ENCODE measurements at places on chromosomes 1 and 21.

DNA sequence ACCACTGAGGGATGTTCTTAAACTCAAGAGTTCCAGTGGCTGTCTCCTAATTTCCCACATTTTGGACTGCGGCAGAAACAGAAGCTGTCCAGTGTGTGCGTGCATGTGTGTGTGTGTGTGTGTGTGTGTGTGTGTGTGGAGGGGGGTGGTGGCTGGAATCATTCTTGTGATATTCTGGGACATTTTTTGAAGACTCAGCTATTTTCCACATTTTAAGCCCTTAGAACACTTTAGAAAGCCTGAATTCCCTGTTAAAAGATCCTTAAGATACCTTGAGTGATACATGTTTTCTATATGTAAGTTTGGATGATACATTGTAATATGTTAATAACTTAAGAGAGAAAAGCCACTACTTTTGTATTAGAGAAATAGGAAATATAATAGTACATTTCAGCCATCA lies 636.4 kb downstream of the PLPP3 start:
- DNase-seq: no peak

DNA sequence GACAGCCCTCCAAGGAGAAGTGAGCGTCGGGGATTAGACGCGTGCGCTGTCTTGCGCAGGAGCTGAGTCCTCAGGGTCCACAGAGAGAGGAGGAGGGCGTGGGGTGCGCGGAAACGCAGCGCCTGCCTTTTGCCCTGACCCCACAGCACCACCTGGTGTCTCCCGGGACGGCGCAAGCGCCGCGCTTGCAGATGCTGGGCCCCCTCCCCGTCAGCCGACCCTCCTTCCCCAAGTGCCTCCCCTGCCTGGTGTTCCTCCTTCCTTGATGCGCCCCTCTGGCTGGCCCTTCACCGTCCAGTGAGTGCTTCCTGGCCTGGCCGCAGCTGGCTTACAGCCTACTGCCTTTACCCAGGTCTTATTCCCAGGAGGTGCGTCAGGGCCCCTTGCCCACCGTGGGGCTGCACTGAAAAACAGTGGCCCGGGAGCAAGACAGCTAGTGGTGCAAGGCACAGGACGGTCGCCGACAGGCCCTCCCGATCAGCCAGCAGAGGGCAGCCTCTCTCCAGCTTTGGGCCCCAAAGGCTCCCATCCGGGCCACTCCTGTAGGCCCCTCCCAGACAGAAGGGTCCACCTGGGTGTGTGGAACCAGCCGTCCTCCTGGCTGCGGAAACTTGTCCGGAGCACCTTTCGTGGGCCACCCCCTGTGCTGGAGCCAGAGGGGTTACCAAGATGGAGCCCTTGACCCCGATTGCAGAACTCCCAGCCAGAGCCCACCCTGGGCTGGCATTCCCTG lies 12.9 kb upstream of the PHLDA3 start:
- DNase-seq: no peak

DNA sequence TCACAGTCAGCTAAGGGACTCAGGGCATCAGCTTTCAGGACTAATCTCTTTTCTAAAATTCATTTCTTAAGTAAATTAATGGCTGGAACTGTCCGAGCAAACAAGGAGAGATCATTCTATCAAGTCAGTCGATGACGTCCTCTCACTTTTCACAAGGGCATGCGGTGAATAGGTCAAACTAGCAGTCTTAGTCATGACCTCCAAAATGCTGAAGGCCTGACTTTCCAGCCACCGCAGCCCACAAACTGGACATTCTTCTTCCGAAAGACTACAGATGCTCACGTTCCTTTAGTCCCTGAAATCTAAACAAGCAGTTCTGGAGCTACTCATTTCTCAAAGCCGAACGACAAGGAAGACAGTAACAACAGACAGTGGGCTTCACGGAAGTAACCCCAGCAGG lies 127.9 kb downstream of the TIAM1 start:
- DNase-seq: no peak

DNA sequence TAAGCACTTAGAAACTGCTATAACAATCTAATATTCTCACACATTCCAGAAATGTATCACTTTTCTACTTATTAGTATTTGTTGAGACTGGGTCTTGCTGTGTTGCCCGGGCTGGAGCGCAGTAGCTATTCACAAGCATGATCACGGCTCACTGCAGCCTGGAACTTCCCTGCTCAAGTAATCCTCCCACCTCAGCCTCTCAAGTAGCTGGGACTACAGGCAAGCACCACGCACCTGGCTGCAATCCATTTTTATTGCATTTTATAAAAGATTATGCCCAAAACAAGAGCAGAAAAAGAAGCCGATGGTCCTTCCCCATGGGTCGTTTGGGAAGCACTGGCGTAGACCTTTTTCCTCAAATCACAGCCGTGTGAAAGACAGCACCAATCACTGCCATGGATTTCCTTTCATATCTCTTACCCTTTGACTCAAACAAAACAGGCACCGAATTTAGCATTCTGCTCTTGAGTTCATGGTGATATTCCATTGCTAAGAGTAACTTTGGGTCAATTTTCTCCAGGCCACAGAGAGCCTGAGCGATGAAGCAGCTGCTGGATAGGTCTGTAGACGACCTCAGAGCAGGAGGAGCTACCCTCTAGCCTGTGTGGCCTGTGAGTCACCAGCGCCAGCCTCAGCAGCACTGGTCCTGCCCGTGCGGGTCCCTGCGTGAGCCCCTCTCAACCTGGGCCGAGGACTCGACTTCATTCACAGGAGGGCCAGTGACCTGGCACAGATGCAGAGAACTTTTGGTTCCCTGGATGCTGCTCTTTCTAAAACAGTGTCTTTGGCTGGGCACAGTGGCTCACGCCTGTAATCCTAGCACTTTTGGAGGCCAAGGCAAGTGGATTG lies 80.8 kb downstream of the PIK3CD start:
- DNase-seq: no peak

DNA sequence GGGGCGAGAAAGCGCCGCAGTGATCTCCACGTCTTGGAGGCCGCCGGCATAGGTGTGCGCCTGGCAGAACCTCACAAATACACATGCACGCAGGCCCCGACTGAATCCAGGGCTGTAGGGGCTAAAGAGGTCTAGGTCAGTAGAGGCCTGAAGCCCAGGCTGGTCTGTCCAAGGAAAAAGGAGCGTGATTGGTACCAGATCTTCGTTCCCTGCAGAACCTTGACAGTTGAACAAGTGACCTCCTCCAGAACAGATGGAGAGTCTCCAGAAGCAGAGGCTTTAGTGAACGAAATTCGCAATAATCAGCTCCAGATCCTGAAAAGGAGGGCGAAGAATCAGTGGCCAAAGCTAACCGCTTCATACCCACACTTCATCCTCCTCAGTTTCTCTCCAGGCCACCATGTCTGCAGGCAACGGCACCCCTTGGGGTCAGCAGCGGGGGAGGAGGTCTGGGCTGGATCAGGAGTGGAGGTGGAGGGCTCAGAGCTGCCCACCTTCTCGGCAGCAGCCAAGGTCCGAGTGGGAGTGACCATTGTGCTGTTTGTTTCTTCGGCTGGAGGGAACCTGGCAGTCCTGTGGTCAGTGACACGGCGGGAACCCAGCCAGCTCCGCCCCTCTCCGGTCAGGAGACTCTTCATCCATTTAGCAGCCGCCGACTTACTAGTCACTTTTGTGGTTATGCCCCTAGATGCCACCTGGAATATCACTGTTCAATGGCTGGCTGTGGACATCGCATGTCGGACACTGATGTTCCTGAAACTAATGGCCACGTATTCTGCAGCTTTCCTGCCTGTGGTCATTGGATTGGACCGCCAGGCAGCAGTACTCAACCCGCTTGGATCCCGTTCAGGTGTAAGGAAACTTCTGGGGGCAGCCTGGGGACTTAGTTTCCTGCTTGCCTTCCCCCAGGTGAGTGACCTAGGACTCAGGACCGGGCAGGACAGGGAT lies 749 bp upstream of the PEX11B start:
- DNase-seq: no peak

GRCh38 chr1:167297222-167298214 lies 76.8 kb downstream of the POU2F1 start:
- peak; percentile 3 for DNase-seq

DNA sequence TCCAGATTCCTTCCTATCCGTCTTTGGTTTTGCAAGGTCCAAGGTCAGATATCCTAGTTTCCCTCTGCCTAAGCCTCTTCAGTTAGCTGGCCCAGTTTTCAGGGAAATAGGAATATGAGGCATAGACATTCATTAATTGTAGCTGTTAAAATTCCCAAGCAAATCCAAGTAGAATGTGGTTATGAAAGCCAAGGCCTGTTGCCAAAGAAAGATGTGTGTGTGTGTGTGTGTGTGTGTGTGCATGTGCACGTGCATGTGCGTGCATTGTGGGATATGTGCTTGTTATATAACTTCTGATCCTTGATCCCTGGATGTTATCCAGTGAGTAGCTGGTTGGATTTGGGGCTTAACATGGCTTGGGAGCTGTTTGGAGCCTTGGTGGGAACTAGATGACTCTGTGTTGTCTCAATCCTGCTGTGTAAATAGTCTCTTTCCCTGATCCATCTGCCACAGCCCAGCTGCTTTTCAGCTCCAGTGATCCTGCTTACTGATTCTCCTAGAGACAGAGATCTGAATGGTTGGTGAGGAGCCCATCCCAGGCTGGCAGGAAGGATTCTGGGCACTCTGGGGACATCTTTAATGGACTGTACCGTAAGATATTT lies 70.6 kb upstream of the GCLM start:
- DNase-seq: peak; percentile 85

GRCh38 chr1:38403667-38404066 lies 357.1 kb upstream of the POU3F1 start:
- no peak for DNase-seq

GRCh38 chr1:19336543-19336942 lies 24.4 kb downstream of the SLC66A1 start:
- DNase-seq: no peak

GRCh38 chr1:28437924-28438699 lies 67.7 kb upstream of the RCC1 start:
- DNase-seq: peak; percentile 97

- DNase-seq: no peak
Observed at GRCh38 chr1:37055631-37056030, 21.3 kb upstream of the GRIK3 start.
